ENCODE measurements at places on chromosomes 3 and 15. TPM values are rescaled to one million over a fixed set of nuclear protein-coding genes. Genes with fewer than 3 reads are reported as not detected.

DNA sequence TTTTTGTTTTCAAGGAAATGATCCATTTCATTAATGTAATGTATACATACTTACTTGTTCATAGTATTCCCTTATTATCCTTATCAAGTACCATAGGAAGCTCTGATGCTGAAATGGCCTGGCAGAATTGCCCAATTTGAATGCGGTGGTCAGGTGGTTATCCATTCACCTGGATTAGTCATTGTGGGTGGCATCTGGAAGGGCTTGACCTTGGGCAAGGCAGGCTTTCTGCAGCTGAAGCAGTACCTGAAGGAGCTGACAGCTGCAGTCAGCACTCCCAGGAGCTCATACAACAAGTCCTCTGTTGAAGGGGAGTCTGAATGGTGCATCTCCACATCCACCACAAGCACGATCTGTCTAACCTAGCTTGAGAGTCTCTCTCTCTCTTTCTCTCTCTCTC lies 12.2 kb upstream of the IQCF5 start:
- DNase-seq: no peak

- DNase-seq: peak; percentile 89
These were observed 11.3 kb upstream of the LIMD1 start for GRCh38 chr3:45583021-45583851.

DNA sequence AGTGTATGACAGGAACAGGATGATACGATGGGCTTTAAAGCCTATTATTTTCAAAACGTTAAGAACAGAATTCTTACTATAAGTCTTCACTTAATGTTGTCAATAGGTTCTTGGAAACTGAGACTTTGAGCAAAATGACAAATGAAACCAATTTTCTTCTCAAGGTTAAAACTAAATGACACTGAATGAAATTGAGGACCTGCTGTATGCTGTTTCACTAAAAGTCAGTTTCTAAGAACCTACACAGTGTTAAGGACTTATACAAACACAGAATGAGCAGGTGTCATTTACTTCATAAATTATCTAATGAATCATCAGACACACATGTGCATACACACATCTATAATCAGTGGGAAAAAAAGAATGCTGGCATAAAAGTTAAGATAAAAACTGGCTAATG lies 106.9 kb downstream of the RFTN1 start:
- DNase-seq: no peak

The ROPN1 gene
- not detected for total RNA-seq

The GLDN gene
- 1.5 TPM for total RNA-seq

DNA sequence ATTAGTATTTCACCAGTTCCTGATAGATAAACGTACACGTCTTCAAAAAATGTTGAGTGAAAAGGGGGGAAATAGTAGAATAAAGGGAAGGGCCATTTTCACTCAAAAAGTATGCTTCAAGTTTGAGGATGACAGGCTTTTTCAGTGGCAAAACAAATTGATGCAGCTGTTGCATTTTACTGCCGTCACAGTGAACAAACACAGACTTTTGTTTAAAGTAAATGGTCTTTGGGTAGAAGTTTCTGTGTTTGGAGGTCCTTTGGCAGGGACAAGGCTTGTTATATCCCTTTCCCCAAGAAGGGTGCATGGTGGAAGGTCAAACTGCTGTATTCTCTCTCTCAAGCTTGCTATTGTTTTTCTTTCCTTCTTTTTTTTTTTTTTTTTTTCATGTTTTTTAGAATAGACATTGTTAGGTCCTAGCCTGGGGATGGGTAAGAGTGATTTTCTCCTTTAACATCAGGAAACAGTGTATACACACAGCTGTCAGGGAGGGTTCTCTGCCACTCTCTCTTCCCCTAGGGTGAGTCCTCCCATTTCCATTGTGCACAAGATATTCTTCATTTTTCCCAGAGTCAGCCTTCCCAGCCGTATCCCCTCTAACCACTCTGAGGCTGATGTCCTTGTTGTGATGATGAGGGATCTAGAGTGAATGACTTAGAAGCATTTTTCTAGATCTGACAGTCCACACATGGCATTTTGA lies 6.6 kb upstream of the SUCNR1 start:
- no peak for DNase-seq

GRCh38 chr15:101399431-101399830 lies 90.1 kb downstream of the PCSK6 start:
- DNase-seq: no peak

DNA sequence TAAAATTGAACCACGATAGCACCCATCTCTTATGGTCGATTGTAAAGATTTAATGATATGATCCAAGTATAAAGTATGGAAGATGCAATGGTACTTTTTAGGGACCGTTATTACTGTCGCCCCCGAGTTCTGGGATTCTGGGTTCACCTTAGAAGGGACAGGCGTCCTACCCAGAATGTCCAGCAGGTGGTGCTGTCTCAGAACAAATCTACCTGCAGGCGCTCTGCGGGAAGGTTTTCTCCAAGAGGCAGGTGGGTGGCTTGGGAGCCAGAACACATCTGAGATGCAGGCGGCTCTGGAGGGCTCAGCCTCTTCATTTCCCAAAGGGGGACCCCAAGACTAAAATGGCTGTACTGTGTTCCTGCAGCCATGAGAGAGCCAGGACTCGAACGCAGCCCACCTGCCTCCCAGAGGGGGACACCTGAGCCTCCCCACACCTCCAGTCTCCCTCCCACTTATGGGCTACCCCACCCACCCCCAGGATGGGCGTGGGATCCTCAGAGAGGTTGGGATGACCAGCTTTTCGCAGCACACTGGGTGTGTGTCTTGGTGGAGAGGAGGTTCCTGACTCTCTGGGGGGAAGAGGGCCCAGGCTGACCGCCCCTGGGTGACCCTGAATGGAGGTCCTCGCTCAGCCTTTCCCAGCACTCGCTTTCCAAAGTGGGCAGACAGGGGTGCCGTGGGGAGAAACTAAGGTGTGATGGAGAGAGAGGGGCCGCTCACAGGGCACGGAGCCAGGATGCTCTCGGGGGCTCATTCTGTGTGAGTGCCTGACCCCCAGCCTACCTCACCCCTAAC lies 28.1 kb upstream of the CORO2B start:
- peak; percentile 84 for DNase-seq

DNA sequence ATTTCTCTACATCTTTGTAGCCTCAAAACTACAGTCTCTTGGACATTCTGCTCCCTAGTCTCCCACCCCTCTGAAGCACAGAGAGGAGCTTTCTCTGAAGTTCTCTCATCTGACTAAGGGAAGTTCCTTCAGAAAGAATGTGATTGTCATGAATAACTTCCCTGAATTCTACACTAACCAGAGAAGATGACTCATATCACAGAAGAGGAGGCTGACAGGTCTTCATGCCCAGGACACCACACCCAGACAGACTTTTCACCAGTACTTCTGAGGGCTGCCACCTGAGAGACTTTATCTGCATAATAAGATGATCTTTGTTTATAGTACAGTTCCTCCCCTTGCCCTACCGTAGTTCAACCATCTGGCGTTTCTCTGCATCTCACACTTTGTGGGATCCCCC lies 52.8 kb downstream of the CDIN1 start:
- DNase-seq: no peak

- DNase-seq: no peak
These were observed 82.2 kb downstream of the SCN11A start for GRCh38 chr3:38969317-38970235.

GRCh38 chr3:86951322-86951721 lies 39.6 kb downstream of the VGLL3 start:
- DNase-seq: no peak

DNA sequence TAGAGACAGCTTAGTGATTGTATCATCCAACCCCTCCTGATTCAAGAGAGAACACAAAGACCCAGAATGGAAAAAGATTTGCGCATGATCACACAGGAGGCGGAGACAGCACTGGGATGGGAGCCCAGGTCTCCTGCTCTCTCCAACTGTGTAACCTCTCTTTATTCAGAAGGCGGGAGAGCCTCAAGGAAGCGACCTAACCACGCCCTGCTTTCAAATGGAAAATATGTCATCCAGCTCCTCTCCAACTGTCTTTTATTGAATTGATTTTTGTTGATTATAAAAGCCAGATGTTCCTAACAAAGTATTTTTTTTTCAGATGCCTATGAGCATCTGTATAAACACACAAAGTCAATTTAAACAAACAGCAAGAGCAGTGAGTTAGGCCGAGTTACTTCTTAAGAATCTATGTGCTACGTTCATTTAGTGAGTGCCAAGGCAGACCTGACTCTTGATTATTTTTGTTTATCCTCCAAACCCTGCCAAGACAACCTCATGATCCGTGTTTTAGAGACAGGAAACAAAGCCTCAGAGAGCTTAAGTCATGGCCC lies 74.5 kb downstream of the BFSP2 start:
- DNase-seq: peak; percentile 91

The MYLK gene
- total RNA-seq: 1,901 TPM

DNA sequence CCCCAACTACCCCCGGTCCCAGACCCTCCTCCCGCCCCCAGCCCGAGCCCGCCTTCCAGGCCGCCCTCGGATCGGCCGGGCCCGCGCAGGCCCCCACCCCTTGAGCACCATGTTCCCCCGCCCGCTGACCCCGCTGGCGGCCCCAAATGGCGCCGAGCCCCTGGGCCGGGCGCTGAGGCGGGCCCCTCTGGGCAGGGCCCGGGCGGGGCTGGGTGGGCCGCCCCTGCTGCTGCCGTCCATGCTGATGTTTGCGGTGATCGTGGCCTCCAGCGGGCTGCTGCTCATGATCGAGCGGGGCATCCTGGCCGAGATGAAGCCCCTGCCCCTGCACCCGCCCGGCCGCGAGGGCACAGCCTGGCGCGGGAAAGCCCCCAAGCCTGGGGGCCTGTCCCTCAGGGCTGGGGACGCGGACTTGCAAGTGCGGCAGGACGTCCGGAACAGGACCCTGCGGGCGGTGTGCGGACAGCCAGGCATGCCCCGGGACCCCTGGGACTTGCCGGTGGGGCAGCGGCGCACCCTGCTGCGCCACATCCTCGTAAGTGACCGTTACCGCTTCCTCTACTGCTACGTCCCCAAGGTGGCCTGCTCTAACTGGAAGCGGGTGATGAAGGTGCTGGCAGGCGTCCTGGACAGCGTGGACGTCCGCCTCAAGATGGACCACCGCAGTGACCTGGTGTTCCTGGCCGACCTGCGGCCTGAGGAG lies 472 bp downstream of the CHST14 start:
- no peak for DNase-seq

GRCh38 chr3:32384938-32385337 lies 6.7 kb upstream of the CMTM7 start:
- DNase-seq: no peak

The RBP2 gene
- total RNA-seq: not detected

DNA sequence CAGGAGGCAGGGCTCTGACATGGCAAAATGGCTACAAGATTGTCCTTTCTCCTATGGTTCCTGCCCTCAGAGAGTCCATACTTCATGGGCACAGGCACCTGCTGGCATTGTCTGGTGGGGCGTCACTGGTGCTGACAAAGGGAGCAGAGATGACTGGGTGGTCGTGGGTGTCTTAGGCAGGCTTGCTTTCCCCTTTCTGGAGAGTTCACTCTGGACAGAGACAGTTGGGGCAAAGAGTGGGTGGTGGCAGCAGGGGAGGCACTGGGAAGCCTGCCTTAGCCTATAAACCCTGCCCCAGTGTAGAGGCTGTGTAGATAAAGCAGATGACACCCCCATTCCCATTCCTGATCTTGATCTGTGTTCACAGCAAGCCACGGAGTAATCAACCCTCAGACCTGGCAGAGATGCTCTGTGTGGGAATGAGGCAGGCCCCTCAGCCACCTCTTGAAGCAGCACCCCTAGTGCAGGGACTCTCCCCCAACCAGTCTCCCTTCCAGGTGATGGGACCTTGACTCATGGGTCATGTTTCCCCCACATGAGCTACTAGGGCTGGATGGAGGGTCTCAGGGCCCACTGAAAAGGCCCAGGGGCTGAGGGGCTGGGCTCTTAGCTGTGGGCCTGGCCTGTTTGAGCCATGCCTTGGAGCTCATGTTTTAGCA lies 20.7 kb upstream of the DOCK3 start:
- DNase-seq: no peak

GRCh38 chr15:50506121-50506520 lies 40.3 kb downstream of the USP50 start:
- no peak for DNase-seq

The CNOT10 gene
- 24.4 TPM for total RNA-seq

DNA sequence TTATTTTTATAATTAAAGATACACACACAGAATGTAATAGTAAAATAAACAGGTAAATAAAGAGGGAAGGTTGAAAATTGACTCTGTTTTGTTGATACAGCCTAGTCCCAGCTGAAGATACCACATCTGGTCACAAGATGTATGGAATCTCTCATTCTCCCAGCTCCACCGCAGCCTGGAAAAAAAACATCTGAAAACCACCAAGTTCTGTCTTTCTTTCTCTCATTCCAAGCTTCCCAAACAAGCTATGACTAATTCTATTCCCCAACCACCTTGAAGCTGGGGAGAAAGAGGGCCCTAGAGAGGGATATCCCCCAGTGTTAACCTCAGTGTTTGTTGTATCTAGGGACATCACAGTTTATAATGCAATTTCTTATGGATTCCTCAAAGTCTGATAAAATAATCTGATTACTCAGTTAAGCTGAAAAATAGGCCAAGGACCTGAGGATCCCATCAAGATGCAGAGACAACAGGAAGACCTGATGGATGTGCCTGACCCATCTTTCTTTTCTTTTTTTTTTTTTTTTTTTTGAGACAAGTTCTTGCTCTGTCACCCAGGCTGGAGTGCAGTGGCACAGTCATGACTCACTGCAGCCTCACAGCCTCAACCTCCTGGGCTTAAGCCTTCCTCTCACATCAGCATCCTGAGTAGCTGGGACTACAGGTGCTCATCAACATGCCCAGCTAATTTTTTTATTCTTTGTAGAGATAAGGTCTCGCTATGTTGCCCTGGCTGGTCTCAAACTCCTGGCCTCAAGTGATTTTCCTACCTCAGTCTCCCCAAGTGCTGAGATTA lies 38.1 kb downstream of the SRGAP3 start:
- DNase-seq: no peak

GRCh38 chr3:142866841-142867631 lies 21.8 kb downstream of the PCOLCE2 start:
- DNase-seq: no peak

The GAP43 gene
- total RNA-seq: 4.4 TPM

DNA sequence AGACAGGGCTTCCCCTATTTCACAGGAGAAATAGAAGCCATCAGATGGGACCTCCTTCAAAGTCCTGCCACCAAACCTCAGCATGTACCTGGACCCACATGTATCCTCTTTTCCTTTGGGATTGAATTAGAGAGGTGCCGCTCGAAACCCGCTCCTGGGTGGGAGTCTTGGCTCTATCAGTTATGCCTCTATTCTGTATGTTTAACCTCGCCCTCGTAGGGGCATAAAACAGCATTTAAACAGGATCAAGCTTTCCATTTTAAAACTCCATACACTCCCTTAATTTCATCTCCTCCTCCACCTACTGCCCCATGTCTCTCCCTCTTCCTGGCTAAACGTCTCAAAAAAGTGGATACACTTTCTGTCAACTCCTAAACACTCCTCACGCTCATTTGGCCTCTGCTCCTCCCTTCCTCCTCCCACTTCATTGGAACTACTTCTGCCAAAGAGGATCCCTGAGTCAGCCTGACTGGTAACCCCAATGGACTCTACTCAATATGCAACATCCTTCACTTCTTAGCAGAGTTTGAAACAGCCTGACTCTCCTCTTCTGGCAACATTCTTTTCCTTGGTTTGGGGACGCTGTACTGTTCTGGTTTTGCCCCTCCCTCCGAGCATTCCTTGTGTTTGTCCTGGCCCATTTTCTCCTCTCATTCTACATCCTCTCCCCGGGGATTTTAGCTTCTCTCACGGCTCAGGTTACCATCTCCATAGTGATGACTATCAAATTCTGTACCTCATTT lies 23.0 kb upstream of the MUC20 start:
- no peak for DNase-seq
